ENCODE measurements at places on chromosomes 3 and 15. TPM values are rescaled to one million over a fixed set of nuclear protein-coding genes. Genes with fewer than 3 reads are reported as not detected.

DNA sequence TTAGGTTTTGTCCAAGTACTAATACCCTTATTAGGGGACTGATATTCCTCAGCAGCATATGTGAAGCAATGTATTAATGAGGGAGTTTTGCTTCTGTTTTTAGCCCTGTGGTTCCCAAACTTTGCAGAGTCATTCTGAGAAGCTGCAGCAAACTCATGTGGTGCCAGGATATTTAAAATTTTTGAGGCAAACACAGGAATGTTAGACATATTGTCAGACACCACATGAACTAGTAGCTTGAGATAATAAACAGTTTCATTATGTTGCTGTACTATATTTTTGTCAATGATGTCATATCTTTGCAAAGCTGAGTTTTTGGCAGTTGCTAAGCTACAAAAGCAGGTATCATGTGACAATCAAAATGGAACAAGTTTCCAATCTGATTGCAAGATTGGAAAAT is 36.6 kb downstream of the ATP6V1A start:
- peak; percentile 91 for DNase-seq

DNA sequence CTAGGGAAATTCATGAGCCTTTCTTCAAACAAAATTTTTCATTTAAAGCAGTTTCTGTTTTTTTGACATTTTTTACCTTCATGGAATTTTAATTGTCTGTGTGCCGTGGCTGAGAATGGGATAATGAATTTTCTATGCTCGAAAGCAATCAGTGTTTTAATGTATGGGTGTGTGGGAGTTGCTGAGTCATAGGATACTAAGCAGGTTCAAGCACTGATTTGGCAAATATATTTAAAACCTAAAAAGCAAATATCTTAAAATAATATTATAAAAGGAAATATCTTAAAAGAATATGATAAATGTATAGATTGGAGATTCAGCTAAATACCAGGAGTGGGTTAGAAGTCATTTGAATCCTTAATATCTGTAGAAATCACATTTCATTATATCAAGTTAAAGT is 173.6 kb upstream of the LRRFIP2 start:
- no peak for DNase-seq

GRCh38 chr15:52423852-52424251 is 104.8 kb downstream of the MYO5A start:
- no peak for DNase-seq

DNA sequence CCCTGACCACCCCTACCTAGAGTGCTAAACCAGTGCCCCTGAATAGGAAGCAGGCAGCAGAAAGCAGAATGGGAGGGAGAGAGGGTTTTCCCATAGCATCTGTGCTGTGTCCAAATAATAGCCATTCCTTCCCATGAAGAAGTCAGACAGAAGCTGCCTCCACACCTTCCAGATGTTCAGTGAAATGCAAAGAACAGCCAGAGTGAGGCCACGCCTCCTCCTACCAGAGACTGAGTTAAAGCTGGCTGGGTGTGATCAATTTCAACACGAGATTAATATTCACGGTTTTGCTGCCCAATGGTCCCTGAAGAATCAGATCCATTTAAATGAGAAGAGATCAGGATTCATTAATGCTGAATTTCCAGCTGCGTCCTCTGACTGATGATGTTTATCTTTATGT is 111.8 kb downstream of the SRGAP3 start:
- DNase-seq, result no peak

GRCh38 chr3:184690192-184690883 is 21.5 kb downstream of the MAGEF1 start:
- no peak for DNase-seq

The PRSS50 gene
- total RNA-seq, result not detected
